ENCODE measurements at places on chromosomes 16 and 17.

DNA sequence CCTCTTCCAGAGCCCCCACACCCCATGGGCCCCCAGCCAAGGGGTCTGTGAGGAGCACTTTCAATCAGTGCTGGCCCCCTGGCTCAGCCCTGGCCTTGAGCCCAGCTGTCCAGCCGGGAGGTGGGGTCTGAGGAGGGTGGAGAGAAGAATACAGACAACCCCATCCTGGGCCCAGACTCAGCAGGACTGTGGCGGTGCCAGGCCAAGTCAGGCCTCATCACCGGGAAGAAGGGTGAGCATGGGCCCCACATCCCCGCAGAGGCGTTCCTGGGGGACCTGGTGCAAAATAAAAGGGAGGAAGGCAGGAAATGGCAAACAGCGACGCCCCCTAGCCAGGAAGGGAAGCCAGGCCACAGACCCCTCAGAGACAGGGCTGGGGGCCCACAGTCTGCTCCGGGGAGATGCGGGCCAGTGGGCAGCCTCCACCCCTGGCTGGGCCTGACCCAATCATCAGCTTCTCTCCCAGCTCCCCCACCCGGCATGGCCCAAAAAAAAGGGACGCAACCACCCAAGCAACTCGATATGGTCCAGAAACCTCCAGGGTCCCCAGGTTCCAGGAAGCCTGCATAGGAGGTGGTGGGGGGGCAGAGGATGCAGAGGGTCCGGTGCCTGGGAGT is 20.6 kb downstream of the ZNF423 start:
- no peak for DNase-seq

- peak; percentile 32 for DNase-seq
Measured at GRCh38 chr17:35244341-35245195, 1.7 kb downstream of the SLFN5 start.

DNA sequence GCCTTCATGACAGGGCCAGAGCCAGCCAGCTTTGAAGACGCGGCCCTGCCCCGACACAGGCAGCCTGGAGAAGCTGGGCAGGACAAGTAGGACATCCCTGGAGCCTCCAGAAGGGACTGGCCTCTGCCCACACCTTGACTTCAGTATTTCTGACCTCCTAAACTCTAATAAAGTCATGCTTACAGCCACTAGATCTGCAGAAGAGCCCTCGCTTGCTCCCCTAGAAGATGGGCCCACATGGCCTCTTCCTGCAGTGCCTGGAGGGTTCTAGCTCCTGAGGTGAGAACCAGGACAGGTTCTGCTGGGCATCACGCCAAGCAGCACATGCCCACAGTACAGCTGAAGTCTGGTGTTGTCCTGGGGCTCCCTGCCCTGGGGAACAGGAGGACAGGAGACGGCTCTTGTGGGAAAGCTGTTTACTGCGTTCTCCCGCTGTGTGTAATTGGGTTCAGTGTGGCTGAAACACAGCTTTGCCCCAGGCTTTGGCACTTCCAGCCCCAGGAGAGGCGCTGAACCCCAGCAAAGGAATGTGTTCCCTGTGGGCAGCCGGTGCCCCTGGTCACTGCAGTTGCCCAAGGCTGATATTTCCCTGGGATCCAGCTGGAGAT is 2.6 kb downstream of the APRT start:
- no peak for DNase-seq

DNA sequence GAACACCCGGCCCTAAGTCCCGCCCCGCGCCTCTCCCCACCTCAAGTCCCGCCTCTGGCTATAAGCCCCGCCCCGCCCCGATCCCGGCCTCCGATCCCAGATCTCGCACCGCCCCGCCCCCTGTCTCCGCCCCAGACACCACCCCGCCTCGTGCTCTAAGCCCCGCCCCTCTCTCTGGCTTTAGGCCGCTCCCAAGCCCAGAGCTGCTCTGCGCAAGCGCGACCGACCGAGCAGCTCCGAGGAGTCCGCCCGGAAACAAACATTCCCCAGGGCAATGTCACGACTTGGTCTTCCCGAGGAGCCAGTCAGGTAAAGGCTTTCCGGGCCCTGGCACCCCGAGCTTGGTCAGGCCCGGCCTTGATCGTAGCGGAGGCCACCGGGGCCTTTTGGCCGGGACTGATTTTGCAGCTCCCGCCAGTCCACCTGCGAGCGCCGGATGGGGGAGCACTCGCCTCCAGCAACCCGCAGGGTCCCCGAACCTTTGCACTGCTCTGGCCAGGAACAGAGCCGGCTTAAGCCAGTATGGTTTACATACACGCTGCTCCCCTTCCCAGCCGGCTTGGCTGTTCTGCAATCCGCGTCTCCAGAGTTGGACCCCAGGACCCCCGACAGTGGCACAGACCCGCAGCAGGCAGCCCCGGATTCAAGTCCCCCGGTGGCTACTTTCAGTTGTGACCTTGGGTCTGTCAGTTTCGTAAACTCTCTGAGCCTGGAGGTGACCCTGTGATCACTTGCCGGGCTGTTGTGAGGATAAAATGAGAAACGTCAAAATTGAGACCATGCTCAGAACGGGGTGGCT is at the start of gene NUDT7:
TSS of gene NUDT7 (plus strand) at position 206 of the 799 bp plus-strand sequence. CDS start at position 275, 69 bp downstream.
- DNase-seq = peak; percentile 97

GRCh38 chr17:69176457-69176795 is 34.7 kb upstream of the ABCA6 start:
- DNase-seq = no peak

- DNase-seq = no peak
Measured at GRCh38 chr17:73349647-73350046, 37.8 kb upstream of the CDC42EP4 start.

DNA sequence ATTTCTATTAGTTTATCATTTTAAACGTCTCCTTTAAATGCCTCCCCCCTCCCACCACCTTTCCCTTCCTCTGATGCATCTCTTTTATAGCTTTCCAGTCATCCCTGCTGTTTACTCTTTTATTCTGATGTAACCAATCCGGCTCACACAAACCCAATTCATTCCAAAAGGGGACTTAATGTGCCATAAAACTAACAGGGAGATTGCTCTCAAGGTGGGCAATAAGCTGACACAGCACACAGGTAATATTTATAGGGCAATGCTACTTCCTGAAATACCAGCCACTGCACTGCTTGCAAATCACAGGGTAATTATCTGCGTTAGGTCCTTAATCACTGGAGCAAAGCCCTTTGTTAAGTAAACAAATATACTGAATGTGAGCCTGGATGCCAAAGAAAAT is 23.3 kb upstream of the CA10 start:
- no peak for DNase-seq

- DNase-seq = no peak
Measured at GRCh38 chr16:67312719-67313118, 13.8 kb downstream of the KCTD19 start.
